Endothelial cell (in vitro differentiated cells): ENCODE measurements at places on chromosomes 3 and 15.

DNA sequence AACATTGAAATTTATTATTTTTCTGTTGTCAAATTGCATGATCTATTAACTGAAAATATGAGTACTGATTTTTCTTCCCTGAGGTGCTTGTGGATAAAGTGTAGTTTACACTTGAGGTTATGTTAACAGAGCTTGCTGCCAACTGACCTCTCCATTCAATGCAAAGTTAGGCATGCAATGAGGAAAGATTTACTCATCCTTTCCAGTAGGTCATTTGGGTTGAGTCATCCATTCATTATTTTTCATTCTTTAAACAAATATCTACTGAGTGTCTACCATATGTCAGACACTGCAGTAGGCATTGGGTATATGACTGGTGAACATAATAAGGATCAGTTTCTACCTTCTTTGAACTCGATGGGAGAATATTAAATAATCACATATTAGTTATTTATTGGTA lies 604.1 kb downstream of the EDEM1 start:
- no peak for DNase-seq

GRCh38 chr15:50134524-50135024 lies 15.5 kb upstream of the ATP8B4 start:
- DNase-seq = no peak

DNA sequence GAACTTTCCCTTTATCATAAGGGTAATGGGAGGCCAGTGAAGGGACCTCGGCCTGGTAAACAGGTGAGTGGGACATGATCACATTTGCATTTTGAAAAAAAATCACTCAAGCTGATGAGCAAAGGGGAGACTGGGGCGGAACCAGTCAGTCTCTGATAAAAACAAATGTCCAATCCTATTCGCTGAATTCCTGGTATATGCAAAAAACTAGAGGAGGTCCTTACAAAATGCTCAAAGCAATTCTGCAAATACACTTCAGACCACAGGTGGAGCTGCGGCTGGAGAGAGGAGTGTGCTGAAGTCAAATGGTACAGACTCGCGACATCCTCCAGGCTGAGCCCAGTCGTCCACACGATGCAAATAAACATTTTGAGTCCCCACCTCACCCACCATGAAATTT lies 166.7 kb downstream of the FOXP1 start:
- no peak for DNase-seq

- no peak for DNase-seq
These were observed 299.6 kb downstream of the ULK4 start for GRCh38 chr3:41662288-41662687.

- DNase-seq = no peak
These were observed 36.8 kb upstream of the FNDC3B start for GRCh38 chr3:172002512-172003078.

- no peak for DNase-seq
These were observed 352.4 kb upstream of the ZNF385D start for GRCh38 chr3:22103423-22103822.

DNA sequence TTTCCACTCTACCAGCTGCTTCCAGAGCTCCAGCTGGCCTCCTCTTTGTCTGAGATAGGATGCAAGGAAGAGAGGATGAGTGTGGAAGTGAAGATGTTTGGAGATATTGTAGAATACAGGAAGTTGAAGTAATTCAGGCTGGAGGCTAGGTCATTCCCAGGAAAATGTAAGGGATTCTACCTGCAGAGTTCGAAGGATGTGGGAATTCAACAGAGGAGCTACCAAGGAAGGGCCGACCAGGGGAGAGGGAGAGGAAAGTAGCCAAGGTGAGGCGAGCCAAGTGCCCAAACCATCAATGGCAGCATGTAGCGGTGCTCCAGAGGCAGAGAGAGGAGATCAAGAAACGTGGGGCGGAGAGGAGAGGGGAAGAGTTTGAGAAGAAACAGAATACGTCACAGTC lies 49.0 kb upstream of the EPHB3 start:
- DNase-seq = no peak

- DNase-seq = no peak
These were observed 455.9 kb upstream of the NR2F2 start for GRCh38 chr15:95874637-95875036.

DNA sequence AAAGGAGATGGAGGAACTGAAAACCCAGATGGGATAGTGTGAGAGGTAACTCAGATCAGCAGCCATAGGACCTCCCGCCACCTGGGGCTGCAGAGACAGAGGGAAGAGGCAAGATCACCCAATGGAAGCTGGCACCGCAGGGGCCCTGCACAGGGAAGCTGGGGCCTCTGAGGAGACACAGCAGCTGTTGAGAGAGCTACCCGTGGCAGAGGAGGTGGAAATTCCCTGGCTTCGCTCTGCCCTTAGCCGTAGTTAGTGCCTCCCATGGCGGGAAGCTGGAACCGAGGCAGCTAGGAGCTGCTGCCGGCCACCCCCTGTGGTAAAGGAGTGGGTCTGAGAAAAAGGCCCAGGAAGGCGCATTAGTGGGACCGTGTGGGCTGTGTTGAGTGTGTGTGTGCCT lies 18.0 kb upstream of the PLXNA1 start:
- no peak for DNase-seq

GRCh38 chr15:54046093-54046492 lies 67.9 kb downstream of the UNC13C start:
- no peak for DNase-seq

GRCh38 chr3:52891615-52892081 lies 5.7 kb downstream of the STIMATE start:
- no peak for DNase-seq

DNA sequence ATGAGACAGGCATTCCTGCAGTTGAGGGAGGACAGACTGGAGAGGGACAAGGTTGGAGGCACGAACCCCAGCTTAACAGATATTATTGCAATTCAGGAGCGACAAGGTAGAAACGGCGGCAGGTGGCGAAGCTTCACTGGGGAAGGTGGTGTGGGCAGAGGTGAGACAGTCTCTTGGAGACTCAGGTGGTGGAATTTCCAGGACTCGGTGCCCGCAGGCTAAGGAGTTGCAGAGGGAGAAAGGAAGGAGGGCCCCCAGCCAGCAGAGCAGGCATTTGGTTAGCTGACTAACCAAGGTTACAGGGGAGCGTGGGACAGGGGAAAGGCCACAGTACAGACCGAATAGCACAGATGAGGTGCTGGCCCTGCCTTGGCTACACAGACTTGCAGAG lies 3.0 kb downstream of the FAM174B start:
- no peak for DNase-seq

DNA sequence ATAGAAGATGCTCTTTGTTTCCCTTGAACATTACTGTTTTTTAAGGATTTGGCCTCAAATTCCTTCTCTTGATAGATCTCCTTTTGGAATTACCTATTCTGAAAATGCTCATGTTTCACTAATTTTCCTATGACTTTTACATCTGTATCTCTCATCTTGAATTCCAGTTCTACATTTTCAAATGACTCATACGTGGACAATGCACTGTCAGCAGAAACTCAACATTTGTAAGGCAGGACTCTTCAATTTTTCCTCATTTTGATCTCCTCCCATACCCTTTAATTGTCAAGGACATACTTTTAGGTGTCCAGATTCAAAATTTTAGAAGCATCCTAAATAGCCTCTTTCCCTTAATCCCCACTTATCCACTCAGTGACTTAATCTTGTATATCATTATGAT lies 341.0 kb upstream of the RASGRP1 start:
- DNase-seq = no peak

DNA sequence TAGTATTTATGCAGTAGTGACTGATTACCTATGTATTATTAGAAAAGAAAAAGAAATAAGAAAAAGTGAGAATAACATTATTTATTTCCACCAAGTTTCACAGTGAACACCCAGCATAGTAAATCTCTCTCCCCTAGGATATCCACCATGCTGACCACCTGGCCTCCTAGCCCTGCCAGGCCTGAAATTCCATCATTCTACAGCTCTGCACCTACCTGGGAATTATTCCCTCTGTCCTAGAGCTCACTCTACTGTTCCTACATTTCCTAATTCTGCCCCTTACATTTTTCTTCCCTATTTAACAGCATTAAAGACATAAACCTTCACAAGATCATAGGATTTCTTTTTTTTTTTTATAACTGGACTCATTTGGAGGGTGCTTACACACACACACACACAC lies 525.3 kb upstream of the PPP2R3A start:
- no peak for DNase-seq

DNA sequence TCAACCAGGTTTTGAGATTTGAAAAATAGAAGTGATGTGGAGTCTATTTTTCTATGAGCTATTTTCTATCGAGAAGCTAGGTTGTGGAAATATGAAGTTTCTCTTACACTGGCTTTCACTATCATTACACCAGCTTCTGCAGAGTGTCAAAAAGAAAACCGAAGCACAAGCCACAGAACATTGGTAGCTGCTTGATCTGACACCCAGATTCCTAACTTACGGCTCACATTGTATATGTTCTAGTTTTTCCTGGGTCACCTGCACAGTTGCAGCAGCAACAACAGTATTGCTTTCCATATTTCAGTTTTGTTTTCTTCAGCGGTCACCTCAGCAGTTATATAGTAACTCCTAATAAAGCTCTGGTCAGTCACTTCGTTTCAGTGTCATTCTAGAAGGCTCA lies 790.1 kb downstream of the PLOD2 start:
- DNase-seq = no peak

DNA sequence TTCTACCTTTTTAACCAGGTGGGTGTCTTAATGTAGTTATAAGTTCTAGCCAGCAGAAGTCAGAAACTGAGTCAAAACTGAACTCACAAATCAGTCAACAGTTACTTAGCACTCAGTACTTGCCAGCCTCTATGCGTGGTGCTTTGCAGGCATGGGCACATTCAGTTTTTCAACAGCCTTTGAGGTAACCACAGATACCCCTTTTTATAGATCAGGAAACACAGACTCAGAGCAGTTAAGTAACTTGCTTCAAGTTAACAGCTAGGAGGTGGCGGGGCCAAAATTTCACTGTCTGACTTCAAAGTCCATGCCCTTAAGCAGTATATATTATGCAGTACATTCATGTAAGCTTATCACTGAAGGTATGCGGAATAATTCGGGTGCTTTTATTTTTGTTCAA lies 139.4 kb downstream of the FHIT start:
- DNase-seq = no peak

DNA sequence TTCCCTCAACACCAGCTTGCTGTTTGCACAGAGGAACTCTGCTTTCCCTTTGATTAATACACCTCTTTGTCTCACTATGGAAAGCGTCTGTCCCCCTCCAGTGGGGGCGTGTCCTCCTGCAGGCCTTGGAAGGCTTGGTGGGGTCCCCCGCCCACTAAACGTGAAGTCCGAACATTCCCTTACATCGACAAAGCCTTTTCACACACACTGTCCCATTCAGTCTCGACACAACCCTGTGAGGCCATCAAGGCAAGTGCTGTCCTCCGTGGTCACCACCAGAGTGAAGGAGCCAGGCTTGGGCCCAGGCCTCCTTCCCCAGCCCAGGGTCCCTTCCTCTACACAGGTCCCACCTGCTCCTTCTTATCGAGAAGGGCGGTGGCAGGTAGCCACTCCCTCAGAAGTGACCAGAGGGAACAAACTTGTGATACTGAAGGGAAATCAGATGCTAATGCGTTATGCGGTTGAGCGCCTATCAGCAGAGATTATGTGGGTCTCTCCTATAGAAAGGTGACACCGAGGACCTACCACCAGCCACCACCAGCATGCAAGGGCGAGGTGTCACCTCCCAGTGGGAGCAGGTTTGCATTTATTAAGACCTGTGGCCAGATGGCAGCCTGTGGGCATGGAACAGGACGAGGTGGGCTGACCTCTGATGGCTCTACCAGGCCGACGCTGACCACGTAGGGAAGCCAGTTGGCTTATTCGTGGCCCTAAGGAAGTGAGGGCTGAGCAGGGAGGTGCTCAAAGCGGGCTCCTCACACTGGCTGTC lies 6.6 kb downstream of the NRROS start:
- no peak for DNase-seq

GRCh38 chr3:170117134-170117533 lies 64.4 kb downstream of the PHC3 start:
- peak; percentile 26 for DNase-seq

- no peak for DNase-seq
These were observed 1011.9 kb downstream of the VGLL3 start for GRCh38 chr3:85979034-85979433.

DNA sequence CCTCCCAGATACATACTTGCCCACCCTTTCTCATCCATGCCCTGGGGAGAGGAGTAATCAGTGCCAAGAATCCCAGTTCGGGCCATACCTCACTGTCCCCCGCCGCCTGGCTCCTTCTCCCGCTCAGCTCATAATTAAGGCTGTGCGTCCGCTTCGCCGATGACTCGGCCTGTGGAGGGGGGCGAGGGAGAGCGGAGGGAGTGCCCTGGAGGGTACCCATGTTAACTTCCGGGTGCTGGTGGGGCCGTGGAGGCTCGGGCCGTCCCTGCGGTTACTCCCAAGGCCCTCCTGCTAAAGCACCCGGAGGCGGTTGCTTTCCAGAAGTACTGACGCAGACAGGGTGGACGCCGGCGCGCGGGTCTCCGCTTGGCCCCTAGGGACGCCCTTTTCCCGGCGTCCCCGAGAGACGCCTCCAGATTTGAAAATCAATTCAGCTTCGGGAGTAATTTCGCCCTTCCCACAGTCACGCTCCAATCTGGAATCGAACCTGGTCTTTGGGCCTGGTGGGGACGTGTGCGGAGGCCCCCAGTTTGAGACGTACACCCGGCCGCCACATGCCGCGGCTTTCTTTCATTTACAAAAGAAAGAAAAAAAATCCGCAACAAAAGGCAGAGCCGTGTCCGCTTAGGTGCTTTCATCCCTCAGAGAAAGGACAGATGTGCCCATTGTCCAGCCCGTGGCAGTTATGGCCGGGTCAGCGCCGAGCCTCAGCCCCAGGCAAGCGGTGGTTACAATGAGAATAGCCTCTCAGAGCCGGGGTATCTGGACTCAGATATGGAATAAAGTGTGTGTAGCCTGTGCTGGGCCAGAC lies 1.0 kb upstream of the ONECUT1 start:
- peak; percentile 48 for DNase-seq

DNA sequence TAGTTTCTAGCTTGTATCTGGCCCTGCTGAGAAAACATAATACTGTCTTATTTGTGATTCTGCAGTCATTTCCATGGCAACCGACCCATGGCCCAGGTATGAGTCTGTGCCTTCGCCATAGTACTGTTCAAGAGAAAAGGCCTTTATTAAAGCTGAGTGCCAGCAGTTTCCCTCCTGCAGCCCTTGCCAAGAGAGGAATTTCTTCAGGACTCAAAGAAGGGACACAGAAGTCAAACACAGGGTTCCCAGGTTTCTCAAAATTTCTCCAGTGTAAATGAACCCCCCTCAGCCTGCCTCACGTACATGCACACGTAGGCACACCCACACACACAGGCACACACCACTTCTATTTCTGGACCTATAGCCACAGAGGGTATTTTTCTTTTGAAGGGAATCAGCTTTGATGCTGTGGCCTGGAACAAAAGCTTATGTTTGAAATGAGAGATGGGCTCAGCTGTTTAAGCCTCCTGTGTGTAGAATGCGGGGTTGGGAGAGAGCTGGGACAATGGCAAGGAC lies 269.2 kb downstream of the PDCD6IP start:
- peak; percentile 22 for DNase-seq

DNA sequence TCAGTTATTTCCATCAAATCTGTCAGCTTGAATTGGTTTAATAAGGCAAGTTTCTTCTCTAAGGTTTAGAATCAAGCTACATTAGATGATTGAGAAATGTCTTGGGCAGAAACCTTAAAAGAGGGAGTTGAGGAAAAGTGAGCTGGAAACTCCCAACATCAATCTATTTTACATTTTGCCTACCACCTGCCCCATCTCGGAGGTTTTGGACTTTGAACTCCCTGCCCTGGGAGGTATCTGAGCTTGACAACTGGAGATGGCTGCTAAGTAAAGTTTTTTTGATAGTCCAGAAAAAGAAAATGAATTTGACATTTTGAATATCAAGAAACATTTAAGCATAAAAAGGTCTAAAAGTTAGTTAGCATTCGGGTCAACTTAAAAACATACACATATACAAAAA lies 234.2 kb downstream of the NFKBIZ start:
- DNase-seq = no peak

- DNase-seq = no peak
These were observed 113.0 kb downstream of the TP63 start for GRCh38 chr3:189744235-189744634.
